ENCODE measurements at places on chromosomes 2 and 18.
A peak's percentile ranks its signal among the peaks of the same experiment; 100 is the strongest.

GRCh38 chr2:9694661-9695234, 64.0 kb upstream of the YWHAQ start:
- no peak for DNase-seq

- DNase-seq: peak; percentile 52
Measured at GRCh38 chr2:18922276-18922675, 332.9 kb upstream of the NT5C1B start.

- peak; percentile 85 for DNase-seq
Measured at GRCh38 chr2:127153691-127154158, 46.8 kb upstream of the BIN1 start.

- DNase-seq: peak; percentile 40
Measured at GRCh38 chr2:146004462-146004861, 1484.5 kb upstream of the ZEB2 start.

DNA sequence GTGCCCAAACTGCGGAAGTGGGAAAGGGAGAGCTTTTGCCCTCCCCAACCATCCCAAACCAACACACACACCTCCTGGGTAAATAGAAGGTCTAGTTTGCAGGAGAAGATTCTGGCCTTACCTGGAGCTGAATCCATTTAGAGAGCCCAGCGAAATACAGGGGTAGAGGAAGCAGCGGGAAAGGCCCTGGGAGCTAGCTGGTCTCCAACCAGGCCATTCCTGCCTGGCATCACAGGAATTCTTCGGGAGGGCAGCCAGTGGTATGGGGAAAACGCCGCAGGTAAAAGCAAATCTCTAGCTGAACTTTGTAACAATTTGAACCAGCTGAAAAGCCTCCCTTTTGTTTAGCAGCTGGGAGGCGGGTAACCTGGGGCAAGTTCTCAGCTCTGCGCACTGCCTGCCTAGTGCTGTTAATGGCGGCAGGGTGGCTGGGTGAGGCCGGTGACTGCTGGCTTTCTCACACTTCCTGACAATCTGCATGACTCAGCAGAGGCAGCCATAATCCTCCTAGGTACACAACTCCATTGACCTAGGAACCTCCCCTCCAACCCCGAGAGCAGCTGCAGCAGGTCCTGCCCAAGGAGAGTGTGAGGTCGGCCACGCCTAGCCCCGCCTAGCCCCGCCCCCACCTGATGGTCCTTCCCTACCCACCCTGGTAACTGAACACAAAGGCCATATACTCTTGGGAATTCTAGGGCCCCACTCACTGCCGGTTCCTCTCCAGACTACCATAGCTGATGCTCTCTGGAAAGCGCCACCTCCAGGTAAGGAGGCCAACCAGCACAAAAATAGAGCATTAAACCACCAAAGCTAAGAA, 483.8 kb upstream of the REG3G start:
- no peak for DNase-seq

- no peak for DNase-seq
Measured at GRCh38 chr2:231017231-231017598, 20.1 kb upstream of the C2orf72 start.
